ENCODE measurements at places on chromosomes 1 and 21. TPM values are rescaled to one million over a fixed set of nuclear protein-coding genes. Genes with fewer than 3 reads are reported as not detected.

LELP1 gene
- not detected for total RNA-seq

FCRL1 gene
- not detected for total RNA-seq

CDC42BPA gene
- total RNA-seq: 67.7 TPM

MMP23B gene
- total RNA-seq: 0.33 TPM

NR0B2 gene
- not detected for total RNA-seq

IL12RB2 gene
- not detected for total RNA-seq

ARHGEF10L gene
- total RNA-seq: 0.95 TPM

OR2M5 gene
- not detected for total RNA-seq

GSTM5 gene
- 0.18 TPM for total RNA-seq

HRNR gene
- total RNA-seq: not detected

UMODL1 gene
- total RNA-seq: not detected

KDF1 gene
- not detected for total RNA-seq

CXADR gene
- total RNA-seq: 4.4 TPM

CD53 gene
- not detected for total RNA-seq

TDRD5 gene
- total RNA-seq: not detected

KRTAP19-3 gene
- total RNA-seq: not detected

C1orf185 gene
- total RNA-seq: not detected

NBPF6 gene
- total RNA-seq: not detected

RGS16 gene
- total RNA-seq: not detected

KRTAP13-4 gene
- total RNA-seq: not detected

DPYD gene
- 54.7 TPM for total RNA-seq

SLC6A9 gene
- total RNA-seq: 0.40 TPM

AUNIP gene
- 5.8 TPM for total RNA-seq

DSCAM gene
- not detected for total RNA-seq

OR2L3 gene
- total RNA-seq: not detected

FCRL2 gene
- total RNA-seq: not detected

NPR1 gene
- total RNA-seq: 18.5 TPM

SMYD3 gene
- 26.7 TPM for total RNA-seq

DCDC2B gene
- not detected for total RNA-seq

C4BPA gene
- total RNA-seq: not detected

TMEM79 gene
- 0.86 TPM for total RNA-seq

S100A16 gene
- total RNA-seq: 689 TPM

NTMT2 gene
- not detected for total RNA-seq

EPHA8 gene
- total RNA-seq: not detected

ARTN gene
- total RNA-seq: not detected

LAPTM5 gene
- total RNA-seq: 4.0 TPM

NID1 gene
- 67.7 TPM for total RNA-seq

KMO gene
- not detected for total RNA-seq

TNFRSF1B gene
- 21.1 TPM for total RNA-seq
